ENCODE measurements at places on chromosomes 2 and 18.

- DNase-seq: peak; percentile 38
These were observed 96.0 kb upstream of the TTC39C start for GRCh38 chr18:23918395-23919032.

DNA sequence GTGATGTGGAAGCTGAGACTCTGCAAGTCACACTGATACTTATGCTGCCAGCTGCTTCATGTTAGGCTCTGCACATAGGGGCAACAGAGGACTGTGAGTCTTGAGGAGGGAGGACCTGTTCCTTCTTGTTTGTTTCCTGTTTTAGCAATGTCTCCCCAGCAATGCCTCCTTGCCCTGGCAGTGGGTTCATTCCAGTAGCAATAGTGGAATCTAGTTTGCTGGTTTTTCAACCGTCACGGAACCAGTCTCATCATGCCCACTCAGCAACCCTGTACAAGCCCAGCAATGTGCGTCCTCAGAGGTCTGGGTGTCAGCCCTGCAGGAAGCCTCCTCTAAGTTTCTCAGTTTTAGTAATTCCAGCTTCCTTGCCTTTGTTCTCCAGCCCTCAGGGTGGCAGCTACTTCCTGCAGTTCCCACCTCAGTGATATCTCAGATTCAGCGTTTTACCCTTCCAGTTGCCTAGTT, 20.5 kb upstream of the ITGB6 start:
- no peak for DNase-seq

- no peak for DNase-seq
These were observed 107.2 kb upstream of the KCNH7 start for GRCh38 chr2:162945785-162946184.

DNA sequence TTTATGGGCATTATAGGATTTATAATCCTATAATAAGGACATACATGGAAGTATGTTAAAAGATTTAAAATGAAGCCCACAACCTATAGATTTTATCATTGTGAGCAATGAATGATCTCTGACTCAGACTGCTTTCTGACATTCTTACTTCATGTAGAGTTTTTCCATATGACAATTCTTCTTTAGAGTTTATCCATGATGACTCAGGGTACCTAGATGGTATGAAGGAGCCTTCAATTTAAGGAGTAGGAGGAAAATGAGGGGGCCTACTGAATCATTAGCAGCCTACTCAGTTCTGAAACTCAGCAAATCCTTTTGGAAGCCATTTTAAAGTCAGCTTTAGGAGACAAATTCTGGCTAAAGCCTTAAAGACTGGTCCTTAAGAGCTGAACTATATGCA, 10.4 kb downstream of the PELI1 start:
- DNase-seq: no peak

DNA sequence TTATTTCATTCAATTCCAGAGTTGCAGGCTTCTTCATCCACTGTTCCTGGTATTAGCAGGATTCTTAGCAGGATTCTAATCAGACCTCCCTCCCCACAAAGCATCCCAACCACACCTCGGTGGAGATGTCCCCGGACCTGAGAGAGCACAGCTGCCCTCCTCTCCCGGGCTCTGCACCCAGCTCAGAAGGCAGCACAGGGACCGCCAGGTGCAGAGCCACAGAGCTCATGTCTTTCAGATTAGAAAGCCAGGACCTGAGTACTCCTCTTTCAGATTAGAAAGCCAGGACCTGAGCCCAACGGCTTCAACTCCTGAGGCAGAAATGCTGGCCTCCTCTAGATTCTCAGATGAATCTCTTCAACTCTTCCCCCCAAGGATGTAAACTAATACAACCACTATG, 152.3 kb downstream of the MYO5B start:
- no peak for DNase-seq

DNA sequence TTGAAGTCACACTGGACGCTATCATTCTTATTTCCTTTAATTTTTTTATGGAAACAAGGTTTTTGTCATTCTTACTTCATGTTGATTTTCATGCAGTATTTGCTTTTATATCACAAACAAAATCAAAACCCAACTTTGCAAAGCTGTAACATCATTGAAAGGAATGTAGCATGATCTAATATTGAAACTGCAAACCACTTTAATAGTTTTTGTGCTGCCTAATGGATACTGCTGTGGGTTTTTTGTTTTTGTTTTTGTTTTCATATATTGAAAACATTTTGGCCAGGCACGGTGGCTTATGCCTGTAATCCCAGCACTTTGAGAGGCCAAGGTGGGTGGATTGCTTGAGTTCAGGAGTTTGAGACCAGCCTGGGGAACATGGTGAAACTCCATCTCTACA, 81.6 kb downstream of the MAP2 start:
- no peak for DNase-seq

GRCh38 chr2:145547620-145548019, 1027.7 kb upstream of the ZEB2 start:
- DNase-seq: no peak

DNA sequence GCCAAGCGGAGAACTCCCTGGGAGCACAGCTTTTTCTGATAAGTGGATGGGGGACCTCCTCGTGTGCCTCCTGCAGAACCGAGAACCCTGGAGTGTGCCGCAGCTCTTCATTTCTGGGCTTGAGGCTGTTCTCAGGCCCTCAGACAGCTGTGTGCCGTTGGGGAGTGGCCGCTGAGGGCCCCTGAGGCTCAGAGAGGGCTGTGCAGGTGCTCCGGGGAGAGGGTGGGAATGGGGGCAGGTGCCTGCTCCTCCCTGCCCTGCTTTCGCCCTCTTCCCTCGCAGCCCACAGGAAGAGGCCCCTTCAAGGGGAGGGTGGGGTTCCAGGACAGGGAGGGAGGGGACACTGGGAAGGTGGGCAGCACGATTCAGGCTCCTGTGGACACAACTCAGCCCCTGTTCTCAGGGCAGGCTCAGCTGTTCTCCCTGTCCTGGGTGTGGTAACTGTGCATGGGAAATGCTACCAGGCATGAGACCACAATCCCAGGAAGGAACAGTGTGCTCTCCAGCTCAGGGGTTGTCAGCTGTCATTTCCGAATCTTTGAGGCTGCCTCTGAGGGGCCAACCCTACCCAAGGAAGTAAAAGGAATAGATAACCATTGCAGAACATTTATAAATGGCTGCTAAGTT, 11.3 kb downstream of the LCT start:
- DNase-seq: no peak

- no peak for DNase-seq
These were observed 1037.2 kb upstream of the ACVR2A start for GRCh38 chr2:146807568-146808168.

GRCh38 chr18:79429785-79430281, 34.1 kb downstream of the NFATC1 start:
- no peak for DNase-seq

GRCh38 chr2:111117598-111118480, 2.9 kb upstream of the BCL2L11 start:
- no peak for DNase-seq

DNA sequence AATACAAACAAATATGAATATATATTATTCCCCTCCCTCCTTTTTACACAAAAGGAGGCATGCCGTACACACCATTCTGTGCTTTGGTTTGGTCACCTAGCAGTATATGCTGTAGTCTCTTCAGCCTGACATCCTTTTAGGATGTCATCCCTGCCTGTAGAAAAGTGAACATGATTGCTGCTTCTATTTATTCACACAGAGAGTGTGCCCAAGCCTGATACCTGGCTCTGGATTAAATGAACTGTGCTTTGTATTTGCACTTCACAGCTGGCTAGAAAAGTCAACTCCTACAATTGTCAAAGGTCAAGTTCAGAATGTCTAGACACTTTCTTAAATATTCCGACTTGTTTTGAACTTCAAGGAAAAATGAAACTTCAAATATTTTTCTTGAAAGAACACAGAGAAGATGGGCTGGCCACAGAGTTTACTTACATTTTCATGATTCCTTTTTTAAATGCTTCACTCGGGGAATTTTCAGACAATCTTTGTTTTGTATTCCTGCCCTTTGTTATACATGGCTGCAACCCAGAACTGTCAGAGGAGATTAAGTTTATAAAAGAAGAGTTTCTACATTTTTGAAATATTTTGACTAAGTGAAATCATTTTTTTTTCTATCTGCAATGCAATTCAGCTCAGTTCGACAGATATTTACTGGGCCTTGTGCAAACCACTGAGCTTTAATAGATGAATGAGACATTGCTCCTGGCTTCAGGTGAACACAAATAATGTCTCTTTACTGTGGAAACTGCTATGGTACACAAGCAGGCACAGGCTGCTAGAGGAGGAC, 33.5 kb downstream of the DAPL1 start:
- no peak for DNase-seq

- no peak for DNase-seq
These were observed 296.9 kb downstream of the SATB2 start for GRCh38 chr2:199160677-199161465.

DNA sequence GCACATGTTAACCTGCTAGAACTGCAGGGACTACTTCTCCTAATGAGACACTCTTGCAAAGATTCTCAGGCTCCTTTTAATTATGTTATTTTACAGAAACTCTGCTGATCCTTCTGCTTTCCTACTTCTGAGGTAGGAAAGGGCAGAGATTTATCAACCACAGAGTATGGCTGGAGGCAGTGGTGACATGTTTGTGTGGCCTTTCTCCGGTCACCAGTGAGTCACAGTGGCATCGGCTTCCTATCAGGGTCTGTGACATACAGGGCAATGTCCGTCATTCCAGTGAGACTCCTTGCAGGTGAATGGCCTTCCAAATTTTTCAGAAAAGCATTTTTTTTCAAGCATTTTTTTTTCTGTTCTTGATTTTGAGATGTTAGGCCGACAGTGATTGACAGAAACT, 180.7 kb upstream of the LYPD1 start:
- no peak for DNase-seq

DNA sequence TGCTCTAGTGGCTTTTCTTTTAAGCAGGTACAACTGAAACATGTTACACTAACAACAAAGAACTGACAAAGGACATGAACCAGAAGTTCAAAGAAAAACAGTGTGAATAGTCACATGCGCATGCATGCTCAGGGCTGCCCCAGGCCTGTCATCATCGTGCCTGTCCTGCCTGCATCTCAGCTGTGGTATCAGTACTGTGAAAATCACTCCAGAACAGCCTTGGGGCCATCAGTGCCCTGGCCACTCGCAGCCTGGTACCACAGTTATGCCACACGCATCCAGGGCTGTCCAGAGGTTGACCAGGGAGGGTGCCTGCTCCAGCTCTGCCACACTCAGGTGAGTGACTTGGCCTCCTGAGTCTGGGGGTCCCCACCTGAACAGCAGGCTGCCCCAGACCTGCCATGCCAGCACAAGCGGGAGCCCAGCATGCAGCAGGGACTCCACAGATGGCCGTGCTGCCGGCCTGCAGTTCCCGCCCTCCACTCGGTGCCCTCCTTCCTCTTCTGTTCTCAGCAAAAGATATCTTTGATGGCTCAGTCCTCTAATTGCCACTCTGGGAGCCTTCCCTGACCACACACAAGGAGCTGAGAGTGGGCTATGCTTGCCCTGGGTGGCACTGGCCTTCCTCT, 12.3 kb downstream of the LIMS2 start:
- no peak for DNase-seq

GRCh38 chr2:19228181-19228593, 130.2 kb downstream of the OSR1 start:
- DNase-seq: peak; percentile 84

DNA sequence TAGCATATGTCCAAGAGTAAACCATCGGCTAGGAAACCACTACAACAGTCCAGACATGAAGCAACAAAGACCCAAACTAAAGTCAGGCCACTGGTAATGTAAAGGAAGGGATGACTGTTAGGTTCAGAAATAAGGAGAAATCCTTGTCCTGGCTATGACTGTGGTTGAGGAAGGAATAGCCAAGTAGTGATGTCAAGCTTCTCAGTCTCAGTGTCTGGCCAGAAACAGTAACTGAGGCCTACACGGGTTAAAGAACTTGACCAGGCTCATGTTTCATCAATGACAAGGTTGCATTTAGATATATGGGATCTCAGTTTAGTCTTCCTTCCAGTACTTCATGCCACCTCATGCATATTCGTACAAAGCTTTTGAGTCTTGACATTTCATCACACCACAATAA, 162.0 kb downstream of the ETAA1 start:
- no peak for DNase-seq

GRCh38 chr2:164933671-164934189, 21.6 kb downstream of the SLC38A11 start:
- DNase-seq: no peak

DNA sequence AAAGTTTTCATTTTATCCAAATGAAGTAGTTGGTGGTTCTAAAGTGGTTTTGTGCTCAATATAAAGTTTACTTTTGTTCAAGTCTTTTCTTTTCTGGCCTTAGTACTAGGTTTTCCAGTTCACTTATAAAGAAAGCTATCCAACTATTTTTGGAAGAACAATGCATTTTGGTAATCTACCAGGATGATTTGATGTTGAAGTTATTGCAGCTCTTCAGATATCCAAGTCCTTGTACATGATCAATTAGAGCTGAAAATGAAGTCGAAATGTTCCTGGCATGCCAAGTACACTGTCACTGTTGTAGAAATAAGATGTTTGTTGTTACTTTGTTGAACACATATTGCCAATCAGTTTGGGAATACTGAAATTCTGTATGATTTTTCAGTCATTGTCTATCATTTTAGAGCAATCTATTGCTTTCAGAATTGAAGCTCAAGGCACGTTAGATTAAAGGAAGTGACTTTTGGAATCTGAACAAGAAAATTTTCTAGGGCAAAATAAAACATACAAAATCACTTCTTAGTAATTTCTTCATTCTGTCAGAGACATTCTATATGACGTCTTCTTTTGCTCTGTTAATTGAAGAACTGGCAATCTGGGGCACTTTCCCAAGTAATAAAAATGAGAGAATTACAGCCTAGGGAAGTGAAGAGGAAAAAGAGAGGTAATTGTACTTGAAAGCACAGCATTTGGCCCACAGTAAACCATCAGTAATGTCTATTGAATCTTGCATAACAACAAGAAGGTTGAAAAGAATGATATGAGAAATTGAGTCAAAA, 232.3 kb downstream of the MREG start:
- no peak for DNase-seq

- DNase-seq: no peak
These were observed 356.6 kb downstream of the SPAG16 start for GRCh38 chr2:213640738-213641425.

DNA sequence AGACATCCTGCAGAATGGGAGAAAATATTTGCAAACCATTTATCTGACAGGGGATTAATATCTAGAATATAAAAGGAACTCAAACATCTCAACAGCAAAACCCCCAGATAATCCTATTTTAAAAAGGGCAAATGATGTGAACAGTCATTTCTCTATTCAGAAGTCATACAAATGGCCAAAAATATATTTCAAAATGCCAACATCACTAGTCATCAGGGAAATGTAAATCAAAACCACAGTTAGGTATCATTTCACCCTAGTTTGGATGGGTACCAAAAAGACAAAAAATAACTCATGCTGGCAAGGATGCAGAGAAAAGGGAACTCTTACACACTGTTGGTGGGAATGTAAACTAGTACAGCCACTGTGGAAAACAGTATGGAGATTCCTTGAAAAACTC, 70.0 kb downstream of the TBR1 start:
- no peak for DNase-seq

- DNase-seq: no peak
These were observed 477.8 kb upstream of the DCC start for GRCh38 chr18:51862051-51862715.

- DNase-seq: no peak
These were observed 213.9 kb downstream of the ANAPC1 start for GRCh38 chr2:111669928-111670695.

- DNase-seq: no peak
These were observed 14.6 kb downstream of the PTPN18 start for GRCh38 chr2:130370490-130370889.

GRCh38 chr2:729376-729861, 52.2 kb upstream of the TMEM18 start:
- no peak for DNase-seq
